ENCODE measurements at places on chromosomes 3 and 15.

- DNase-seq = no peak
These were observed 35.4 kb downstream of the ARHGAP31 start for GRCh38 chr3:119329551-119329950.

DNA sequence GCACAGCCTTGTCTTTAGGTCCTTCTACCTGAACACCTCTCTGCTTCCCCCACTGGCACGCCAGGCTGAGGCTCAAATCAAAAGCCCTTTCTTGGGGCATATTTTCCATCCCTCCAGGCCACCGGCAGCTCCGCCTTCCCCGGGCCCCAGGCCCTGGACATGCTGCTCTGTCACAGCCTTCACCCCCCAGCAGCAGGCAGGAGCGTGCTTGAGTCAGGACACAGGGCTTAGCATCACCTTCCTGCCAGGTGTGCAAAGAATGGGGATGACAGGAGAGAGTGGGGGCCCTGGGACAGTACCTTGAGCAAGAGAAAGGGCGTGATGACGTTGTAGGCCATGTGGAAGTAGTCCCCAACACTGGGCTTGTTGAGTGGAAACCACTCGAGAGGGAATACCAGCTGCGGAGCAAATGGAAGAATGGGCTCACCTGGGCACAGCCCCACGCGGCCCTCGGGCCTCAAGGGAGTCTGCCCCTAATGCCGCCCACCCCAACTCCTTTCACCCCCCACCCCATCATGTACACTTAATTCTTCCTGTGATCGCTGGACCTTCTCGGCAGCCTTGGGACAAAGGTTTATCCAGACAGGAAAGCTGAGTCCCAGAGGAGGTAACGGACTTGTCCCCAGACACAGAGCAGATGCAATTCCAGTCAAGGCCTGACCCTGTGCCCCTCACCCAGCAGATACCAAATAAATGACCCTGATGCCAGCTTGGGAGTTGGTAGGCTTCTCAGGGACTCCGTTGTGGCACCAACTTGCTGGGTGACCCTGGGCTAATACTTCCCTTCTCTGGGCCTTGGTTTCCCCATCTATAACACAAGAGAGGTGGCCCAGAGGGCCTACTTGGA, 9.1 kb upstream of the CALML4 start:
- no peak for DNase-seq

DNA sequence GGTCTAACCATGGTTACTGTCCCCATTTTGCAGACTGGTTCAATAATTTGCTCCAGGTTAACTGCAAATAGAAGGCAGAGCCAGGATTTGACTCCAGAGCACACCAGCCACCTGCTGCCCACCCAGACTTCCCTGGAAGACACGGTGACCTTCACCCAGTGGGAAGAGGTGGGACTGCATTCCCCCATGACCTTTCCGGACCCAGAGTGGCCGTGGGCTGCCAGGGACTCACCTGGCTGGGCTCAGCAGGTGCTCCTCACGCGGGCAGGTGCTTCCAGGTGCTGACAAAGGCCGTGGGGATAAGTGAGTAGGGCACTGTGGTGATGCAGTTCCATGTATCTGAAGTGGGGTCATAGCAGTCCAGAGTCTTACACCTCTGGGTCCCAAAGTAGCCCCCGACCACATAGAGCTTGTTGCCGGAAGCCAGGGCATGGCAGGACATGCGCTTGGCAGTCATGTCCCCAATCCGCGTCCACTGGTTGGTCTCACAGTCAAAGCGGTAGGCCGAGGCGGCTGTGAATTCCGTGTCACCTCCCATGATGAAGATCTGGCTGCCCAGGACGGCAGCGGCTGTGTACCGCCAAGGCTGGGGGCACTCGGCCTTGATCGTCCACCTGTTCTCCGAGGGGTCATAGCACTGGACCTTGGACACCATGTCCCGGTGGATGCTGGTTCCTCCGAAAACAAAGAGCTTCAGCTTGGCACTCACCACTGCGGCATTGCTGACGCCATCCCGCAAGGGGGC, 26.8 kb downstream of the KLHL25 start:
- DNase-seq = no peak

DNA sequence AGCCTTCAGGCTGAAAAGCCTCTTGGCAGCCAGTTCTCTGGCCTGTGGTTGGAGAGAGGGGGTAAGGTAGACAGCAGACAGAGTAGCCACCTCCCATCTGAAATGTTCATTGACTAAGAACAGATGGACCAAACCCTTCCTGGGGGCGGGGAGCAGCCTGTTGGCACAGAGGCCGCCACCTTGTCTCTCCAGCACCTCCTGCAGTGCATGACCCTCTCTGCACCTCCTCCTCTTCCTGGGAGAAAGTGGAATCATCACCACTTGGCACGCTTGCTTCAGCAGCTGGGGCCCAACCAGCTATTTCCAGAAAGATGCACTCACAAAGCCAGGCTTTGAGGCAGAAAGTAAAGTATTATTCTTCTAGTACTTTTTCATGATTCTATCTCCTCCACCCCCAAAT, 313.4 kb upstream of the CHRM5 start:
- no peak for DNase-seq

GRCh38 chr3:194250098-194251002, 100.8 kb downstream of the CPN2 start:
- DNase-seq = no peak

DNA sequence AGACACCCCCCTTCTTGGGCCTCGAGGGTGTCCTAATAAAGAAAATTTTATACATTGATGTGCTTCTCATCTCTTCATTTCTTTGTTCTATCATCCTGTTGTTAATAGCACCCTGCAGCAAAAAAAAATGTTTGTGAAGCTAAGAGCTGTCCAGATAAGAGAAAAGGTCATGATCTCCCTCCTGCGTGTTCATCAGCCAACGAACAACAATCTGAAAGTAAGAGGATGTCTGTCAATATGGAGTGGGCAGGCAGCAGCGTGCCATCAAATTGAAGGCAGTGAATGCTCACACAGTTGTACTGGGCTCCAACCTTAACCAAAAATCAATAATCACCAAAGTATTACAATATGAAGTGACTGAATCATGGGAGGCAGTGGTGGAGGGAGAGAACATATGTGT, 418.6 kb upstream of the ONECUT1 start:
- DNase-seq = no peak

- DNase-seq = no peak
These were observed 4.5 kb upstream of the IL17RC start for GRCh38 chr3:9912294-9912935.

DNA sequence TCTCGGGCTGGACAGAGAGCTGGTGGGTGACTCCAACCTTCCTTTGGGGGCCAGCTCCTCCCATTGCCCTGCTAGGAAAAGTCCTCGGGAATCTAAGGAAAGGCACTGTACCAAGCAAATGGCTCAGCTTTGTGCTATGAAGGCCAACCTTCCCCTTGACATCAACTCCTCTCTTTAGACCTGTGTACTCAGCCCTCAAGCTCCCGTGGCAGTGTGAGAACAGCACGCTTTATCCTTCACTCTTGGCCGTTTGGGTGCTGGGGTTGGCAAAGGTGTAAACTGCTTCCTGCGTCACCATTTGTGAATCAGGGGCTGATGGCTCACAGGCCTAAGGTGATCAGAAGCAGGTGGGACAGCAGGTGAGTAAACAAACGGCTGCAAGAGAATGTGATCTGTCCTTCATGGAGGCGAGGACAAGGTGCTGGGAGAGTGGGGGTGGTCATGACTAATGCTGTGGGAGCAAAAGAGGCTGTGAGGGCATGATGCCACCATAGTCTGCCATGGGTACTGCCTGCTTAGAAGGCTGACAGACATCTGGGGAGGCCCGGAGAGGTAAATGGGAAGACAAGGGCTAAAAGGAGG, 165.2 kb upstream of the TPM1 start:
- no peak for DNase-seq

GRCh38 chr3:190122198-190122771, 1.6 kb upstream of the P3H2 start:
- DNase-seq = no peak

- no peak for DNase-seq
These were observed 254.1 kb upstream of the C2CD4B start for GRCh38 chr15:62419192-62419591.

DNA sequence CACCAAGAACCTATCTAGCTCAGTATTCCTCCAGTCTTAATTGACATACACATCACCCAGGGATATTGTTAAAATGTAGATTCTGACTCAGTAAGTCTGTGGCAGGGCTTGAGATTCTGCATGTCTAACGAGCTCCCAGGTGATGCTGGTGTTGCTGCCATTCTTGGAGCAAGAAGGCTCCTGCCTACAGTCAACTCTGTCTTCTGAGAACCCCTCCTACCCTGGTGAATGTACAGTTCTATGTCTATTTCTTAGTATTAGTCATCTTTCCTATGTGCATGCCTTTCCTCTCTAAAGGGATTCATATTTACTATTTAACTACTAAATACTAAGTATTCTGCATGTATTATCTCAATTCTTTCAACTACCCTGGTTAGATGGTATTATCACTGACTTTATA, 268.7 kb downstream of the EDEM1 start:
- DNase-seq = no peak

- DNase-seq = no peak
These were observed 63.6 kb downstream of the OSBPL10 start for GRCh38 chr3:31917303-31918005.

GRCh38 chr3:117405359-117405758, 695.8 kb downstream of the TUSC7 start:
- no peak for DNase-seq

GRCh38 chr3:131530388-131530787, 27.6 kb upstream of the MRPL3 start:
- DNase-seq = no peak

Data from T-cell (primary cell).